HCEC 1CT (cell line): ENCODE measurements at places on chromosomes 12 and 14.

DNA sequence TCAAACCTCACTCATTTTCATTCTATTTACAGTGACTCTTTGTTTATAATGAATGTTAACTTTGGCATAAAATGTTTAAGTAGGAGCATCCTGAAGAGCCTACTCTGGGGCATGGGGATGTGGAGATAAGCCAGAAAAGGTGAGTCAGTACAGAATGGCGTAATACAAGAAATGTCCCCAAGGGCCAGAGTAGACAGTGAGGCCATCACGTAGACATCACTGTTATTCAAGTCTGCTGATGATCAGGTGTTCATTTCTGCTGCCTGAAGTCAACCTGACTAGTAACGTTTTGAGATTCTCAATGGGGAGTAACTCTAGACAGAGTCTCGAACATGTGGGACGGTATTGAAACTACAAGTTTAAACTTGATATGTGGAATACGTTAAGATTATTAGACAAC lies 47.6 kb upstream of the PKP2 start:
- DNase-seq, result no peak

DNA sequence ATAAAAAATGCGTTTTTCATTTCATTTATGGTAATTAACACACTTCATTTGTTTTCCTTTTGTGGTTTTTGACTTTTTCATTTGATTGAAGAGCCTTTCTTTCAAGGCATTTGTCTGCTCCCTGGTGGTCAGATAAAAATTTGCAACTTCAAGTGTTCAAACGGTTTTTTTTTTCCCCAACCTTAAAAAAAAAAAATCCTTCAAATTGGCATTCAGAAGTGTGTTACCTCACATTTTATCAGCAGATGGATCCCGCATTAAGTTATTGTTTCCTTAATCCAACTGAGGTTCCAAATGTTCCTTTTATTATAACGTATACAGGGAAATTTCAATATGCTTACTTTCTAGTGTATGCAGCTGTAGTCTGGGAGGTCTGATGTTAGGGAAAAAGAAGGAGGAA lies 47.2 kb downstream of the MYF5 start:
- DNase-seq, result peak; percentile 60

- DNase-seq, result no peak
Observed at GRCh38 chr12:80188576-80188975, 89.2 kb downstream of the OTOGL start.

GRCh38 chr12:79262938-79263337 lies 398.4 kb downstream of the SYT1 start:
- peak; percentile 64 for DNase-seq

GRCh38 chr14:57244106-57244505 lies 24.6 kb downstream of the EXOC5 start:
- DNase-seq, result no peak

DNA sequence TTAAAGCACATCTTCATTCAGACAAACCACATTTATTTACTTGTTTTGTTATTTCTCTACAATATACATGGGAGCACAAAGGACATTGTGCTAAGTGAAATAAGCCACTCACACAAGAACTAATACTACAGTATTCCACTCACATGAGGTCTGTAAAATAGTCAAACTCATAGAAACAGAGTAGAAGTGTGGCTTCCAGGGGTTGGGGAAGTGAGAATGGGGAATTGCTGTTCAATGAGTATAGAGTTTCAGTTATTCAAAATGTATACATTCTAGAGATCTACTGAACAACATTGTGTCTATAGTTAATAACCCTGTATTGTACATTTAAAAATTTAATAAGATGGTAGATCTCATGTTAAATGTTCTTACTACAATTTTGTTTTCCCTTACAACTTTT lies 88.8 kb downstream of the ATXN7L3B start:
- no peak for DNase-seq

DNA sequence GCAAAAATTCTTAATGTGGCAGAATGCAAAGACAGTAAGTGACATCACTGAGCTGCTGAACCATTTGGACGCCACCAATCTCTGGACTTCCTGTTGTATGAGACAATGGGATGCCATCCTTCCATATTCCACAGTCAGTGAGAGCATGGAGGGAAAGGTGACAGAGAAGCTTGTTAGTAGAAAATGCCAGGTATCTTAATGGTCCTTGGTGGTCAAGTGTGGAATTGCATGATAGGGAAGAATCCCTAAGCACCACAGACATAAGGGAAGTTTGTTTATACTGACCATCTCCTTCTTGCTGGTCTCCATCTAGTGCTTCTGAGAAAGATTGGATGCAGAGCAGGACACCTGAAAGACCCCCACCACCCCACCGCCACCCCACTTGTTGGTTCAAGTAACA lies 1410.0 kb upstream of the TMEM132C start:
- no peak for DNase-seq

- no peak for DNase-seq
Observed at GRCh38 chr14:34437729-34438080, 24.3 kb downstream of the SPTSSA start.

DNA sequence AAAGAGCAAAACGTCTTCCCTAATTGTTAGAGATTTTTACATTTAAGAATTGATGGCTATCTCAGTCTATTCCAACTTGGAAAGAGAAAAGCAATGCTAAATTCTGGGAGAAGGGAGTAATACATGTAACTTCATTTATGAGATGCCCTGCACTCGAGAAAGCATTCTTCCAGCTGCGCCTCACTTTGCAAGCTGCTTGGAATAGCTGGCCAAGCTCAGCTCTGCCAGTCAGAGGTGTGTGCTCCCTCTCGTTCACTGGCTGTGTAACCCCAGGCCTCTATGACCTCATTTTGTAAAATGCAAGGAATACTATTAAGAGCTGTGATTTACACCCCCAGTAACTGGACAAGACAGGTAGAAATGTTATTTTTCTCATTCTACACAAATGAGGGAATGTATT lies 79.1 kb downstream of the OTX2 start:
- no peak for DNase-seq

DNA sequence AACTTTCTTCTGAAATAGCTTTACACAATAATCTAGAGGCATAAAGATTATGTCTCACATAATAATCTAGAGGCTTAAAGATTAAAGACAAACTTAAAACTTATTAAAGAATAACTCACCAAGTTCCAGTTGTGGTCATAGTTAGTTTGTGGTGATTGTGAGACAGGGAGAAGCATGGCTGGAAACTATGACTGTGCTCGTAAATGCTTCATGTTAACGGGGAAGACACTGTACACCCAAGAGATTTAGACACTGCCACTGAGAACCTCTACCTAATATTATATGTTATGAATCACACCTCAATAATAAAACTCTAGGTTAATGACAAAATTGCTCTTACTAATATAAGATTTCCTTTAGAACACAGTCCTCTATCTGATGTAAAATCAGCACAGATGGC lies 541.6 kb downstream of the TMEM121 start:
- no peak for DNase-seq

DNA sequence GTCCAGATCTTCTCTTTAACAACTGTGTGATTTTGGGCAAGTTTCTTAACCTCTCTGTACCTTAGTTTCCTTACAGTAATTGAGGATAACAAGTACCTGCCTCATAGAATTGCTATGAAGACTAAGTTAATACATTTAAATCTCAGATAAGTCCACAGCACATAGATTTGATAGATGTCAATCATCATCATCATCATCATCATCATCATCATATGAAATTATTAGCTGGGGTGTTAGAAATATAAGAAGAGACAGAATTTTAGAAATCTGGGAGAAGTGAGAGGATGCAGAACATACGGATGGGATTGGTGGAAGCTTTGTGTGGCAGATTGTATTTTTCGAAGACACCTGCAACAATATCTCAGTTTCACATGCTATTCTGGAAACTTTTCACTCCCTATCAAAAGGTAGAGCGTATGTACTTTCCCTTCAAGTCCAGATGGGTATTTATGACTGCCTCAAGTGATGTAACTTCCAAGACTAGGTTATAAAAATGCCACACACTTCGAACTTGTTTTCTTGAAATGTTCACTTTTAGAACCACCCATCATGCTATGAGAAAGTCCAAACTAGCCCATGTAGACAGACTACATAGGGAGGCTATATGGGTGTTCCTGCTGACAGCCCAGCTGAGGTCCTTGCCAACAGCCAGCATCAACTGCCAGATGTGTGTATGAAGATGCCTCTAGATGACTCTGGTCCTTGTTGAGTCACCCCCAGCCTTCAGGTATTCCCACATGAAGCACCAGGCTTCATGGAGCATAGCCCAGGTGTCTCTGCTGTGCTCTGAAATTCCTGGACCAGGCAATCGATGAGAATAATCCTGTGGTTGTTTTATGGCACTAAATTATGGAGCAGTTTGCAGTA lies 20.7 kb upstream of the SDR39U1 start:
- no peak for DNase-seq

- no peak for DNase-seq
Observed at GRCh38 chr14:64549791-64550620, at the start of gene PPP1R36. Gene PPP1R36, plus strand, starts transcription at chr14:64549961. Its CDS starts 37 bp downstream, at chr14:64549998.

DNA sequence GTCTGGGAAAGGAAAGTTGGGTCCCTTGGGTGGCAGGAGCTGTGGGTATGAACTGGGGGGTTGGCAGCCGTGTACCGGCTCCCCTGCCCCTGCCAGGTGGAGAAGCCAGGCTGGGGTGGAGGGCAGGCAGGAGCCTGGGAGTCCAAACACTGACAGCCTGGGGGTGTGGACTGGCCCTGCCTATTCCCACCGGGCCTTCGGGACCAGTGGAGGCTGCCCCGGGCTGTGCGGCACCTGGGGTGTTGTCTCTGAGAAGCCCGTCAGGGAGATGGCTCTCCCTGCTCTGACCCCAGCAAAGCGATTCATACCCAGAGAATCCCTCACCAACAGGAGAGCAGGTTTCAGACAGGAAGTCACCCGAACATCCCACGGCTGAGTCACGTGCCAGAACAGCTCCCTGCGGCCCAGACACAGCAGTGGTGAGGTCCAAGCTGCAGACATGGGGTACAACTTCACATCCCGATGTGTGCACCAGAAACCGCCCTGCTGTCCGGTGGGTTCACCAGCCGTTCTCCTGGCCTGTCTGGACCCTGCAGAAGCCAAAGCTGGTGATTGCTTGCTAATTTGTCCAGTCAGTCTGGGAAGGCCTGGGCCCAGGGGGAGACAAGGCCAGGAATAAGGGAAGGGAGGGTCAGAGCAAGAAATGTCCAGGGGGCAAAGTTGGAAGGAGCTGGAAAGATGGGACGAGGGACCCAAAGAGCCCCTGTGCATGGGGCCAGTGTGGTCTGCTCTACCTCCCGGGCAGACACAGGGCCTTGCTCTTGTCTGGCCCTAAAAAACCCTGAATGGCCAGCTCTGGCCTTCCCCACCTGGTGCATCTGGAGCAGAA lies 2.1 kb upstream of the GPR132 start:
- peak; percentile 46 for DNase-seq

- DNase-seq, result no peak
Observed at GRCh38 chr12:64688219-64688618, 71.0 kb downstream of the GNS start.

GRCh38 chr12:23816394-23816851 lies 133.0 kb downstream of the SOX5 start:
- DNase-seq, result no peak

DNA sequence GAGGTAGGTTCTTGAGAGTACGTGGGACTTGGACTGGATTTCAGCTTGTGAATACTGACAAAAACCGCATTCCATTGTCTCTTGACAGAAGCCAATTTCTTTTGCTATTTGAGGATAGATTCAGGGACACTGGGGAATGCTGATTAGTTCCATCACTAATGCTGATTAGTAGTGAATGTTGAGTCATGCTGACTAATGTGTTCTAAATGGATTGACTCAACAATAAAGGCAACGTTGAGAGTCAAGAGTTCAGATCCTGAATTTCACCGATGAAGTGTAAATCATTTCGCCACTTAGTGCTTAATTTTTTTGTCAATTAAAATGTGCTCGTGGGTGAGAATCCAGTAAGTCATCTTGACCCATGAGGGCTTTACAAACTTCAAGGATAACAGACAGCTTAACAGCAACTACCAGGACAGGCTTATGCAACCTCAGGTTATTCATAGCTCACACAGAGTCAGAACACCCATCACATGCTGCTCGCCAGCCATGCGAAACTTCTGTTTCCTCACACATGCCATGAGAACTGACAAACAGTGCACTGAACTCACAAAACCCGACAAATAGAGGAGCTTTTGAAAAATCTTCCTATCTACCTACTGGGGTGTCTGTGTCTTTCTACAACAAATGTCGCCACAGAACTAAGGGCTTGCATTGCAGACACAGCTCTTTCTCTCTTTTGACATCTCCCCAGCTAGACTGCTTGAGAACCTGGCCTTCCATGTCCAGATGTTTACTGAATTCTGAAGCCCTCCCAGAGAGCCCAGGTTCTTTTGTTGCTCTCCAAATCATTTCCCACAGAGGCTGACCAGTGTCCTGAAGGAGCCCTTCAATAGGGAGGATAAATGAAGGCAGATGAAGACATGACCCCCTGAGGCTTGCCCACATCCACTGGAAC lies 316.4 kb downstream of the ZFP36L1 start:
- peak; percentile 98 for DNase-seq

GRCh38 chr12:121536054-121536898 lies 44.5 kb downstream of the KDM2B start:
- peak; percentile 84 for DNase-seq

- DNase-seq, result no peak
Observed at GRCh38 chr14:56002342-56002741, 115.9 kb upstream of the PELI2 start.

DNA sequence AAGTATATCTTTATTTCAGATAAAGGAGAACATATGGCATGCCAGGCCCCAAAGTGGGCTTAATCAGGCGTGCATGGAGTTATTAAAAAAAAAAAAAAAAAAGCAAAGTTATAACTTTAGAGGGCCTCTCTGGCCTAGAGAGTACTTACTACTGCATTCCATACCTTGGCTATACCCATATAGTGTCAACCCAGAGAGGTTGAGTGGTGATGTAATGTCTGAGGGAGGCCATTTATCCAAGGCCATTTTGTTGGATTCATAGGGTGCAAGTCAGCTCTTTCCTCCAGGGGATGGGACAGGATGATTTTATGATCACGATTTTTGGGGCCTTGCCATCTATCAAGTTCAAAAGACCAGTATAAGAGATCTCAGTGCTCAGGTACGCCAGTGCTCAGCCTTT lies 66.4 kb downstream of the DCAF5 start:
- DNase-seq, result no peak

- DNase-seq, result no peak
Observed at GRCh38 chr12:3604286-3604685, 113.3 kb downstream of the PRMT8 start.

DNA sequence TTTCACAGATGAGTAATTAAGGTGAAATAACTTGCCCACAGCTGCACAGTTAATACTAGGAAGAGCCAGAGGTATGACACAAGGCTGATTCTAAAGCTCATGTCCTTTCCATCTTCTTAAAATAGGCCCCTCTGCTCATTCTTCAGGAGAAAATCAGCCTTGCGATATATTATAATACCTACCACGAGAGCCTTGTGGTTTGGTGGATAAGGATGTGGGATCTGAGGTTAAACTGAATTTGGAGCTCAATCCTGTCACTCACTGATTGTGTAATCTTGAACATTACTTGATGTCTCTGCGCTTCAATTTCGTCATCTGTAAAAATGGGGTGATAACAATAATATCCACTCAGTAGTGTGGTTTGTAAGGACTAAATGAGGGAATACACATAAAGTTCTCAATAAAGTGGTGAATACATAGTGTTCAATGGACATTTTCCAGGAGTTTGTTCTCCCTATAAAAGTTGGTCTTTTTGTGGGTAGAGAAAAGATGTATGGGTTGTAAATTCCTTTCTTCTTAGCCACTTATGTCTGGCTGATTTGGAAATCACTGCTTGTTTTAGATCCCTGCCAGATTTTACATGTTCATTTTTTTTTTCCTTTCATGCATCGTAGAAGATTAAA lies 25.1 kb upstream of the ATP2B1 start:
- DNase-seq, result peak; percentile 99
